EH (cell line): ENCODE measurements at places on chromosomes 13 and 19.

GRCh38 chr19:1250437-1251260 lies 2.3 kb downstream of the MIDN start:
- peak; percentile 76 for DNase-seq

DNA sequence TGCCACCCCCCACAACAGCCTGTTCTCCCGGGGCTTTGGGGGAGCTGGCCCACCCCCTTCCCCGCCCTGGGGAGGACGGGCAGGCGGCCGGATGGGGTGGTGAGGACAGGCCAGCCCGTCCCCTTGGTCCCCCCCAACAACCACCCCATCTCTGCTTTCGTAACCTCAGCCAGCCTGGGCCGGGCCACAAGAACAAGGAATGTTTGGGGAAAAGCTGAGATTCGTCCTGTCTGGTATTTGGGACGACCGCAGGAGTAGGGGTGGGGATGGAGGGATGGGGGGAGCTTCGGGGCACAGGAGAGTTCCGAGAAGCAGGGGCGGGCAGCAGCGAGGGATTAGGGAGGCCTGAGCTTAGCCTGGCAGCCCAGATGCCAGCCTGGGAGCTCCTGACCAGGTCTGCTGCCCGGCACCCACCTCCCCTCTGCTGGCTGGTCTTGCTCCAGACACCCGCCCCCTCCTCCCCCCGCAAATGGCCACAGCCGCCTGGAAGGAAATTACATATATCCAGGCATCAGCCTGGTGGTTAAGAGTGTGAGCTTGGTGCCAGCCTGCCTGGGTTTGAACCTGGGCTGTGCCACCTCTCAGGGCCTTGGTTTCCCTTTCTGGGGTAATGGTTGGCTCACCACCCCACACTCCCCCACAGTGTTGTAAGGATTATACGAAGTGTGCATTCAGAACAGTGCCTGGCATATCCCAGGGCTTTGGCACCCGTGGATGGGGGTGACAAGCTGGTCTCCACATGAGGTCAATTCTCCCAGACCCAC lies at the start of gene PODNL1:
PODNL1 (minus strand) TSS at position 117 of the 764 bp plus-strand sequence. CDS start 236 bp downstream, outside the sequence.
- DNase-seq = peak; percentile 89

DNA sequence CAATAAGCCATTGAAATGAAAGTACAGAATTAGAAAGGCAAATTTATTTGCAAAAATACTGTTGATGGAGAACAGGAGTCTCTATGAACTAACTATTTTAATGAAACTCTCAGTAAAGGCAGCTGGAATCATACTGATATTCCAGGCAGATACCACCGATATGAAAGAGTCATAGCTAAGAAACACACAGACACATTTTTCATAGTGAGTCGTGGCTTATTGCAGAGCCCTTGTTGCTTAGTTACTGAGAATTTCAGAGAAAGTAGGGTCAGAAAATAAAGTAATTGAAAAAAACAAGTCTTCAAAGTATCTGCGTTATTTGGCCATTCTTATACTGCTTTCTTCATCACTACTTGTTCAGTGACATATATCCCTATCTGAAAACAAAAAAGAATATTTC lies 1890.9 kb downstream of the PCDH9 start:
- DNase-seq = peak; percentile 55

DNA sequence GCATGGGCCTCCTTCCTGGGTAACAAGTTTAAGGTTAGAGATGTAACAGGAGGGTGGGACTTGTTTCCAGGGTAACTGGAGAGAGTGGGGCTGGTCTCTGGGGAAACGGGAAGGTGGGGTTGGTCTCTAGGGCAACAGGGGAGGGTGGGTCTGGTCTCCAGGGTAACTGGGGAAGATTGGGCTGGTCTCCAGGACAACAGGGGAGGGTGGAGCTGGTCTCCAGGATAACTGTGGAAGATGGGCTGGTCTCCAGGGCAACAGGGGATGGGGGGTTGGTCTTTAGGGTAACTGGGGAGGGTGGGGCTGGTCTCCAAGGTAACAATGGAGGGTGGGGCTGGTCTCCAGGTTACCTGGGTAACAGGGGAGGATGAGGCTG lies 36.5 kb downstream of the SPTBN4 start:
- DNase-seq = no peak

GRCh38 chr19:44754750-44755080 lies 6.2 kb downstream of the BCL3 start:
- DNase-seq = no peak

GRCh38 chr13:112998521-112999280 lies 29.7 kb downstream of the MCF2L start:
- DNase-seq = no peak

- peak; percentile 38 for DNase-seq
Observed at GRCh38 chr13:41707194-41707821, 250.0 kb downstream of the RGCC start.

GRCh38 chr19:7986321-7987113 lies 18.9 kb downstream of the ELAVL1 start:
- DNase-seq = peak; percentile 84

- no peak for DNase-seq
Observed at GRCh38 chr19:19306191-19306590, 14.1 kb downstream of the SUGP1 start.

DNA sequence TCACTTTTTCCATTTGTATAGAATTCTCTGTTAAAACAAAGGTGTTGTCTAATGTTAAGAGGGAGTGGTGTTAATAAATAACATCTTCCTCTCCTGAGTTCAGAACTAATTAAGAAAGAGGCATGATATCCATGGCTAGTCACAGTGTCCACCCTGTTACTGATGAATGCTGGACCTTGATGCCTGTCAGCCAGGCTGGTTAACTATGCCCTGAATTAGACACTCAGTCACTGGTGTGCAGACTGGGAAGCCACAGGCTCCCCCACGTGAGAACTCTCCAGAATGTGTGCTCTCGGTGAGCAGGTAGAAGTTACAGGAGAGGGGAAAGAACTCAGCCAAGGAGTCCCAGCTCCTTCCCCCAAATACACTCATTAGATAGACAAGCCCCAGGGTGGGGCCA lies 56.1 kb upstream of the RNF113B start:
- DNase-seq = no peak

GRCh38 chr13:104773775-104774174 lies 1707.6 kb upstream of the SLC10A2 start:
- peak; percentile 15 for DNase-seq

- peak; percentile 46 for DNase-seq
Observed at GRCh38 chr13:42812316-42812715, 30.9 kb downstream of the FAM216B start.

- DNase-seq = peak; percentile 53
Observed at GRCh38 chr13:51361106-51361505, 21.6 kb downstream of the SERPINE3 start.

DNA sequence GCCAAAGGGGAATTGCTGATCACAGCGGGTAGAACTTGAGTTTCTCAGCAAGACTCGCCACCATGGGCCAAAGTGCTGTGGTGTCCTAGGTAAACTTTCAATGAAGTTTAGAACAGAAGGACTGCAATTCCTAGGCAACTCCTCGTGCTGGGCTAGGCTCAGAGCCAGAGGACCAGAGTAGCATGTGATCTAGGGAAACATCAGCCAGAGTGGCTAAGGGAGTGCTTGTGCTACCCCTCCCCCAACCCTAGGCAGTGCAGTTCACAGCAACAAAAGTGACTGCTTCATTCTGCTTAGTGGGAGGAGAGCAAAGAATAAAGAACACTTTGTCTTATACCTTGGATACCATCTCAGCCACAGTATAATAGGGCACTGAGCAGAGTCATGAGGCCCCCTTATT lies 1658.6 kb upstream of the MIR17HG start:
- no peak for DNase-seq

DNA sequence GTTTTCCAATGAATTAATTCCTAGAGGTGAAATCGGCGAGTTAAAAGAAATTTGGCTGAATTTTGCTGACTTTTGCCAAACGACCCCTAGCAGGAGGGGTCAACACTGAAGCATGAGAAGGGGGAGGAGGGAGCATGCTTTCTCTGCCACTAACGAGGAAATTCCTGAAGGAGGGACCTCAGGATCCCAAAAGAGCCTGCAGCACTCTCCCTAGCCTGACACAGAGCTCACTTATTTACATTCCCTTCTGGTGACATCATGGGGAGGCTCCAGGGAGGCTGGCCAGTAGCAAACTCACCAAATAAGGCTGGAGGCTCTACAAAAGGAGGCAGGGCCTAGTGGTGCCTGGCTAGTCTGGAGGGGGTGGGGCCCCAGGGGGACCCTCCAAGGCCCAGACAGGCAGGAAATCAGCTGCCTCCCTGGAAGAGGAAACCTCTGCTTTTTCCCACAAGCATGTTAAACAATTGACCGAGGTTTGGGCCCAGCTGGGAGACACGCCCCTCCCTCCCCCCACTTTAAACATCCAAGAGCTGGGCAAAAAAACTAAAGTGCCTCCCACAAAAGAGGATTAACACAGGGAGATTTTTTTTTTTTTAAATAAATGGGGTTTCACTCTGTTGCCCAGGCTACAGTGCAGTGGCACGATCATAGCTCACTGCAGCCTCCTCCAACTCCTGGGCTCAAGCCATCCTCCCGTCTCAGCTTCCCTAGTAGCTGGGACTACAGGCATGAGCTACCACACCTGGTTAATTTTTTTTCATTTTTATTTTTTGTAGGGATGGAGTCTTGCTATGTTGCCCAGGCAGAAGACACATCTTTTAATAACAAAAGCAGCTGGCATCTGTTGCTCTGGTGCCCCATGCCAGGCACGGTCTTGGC lies 2.1 kb downstream of the DAPK3 start:
- DNase-seq = peak; percentile 100

DNA sequence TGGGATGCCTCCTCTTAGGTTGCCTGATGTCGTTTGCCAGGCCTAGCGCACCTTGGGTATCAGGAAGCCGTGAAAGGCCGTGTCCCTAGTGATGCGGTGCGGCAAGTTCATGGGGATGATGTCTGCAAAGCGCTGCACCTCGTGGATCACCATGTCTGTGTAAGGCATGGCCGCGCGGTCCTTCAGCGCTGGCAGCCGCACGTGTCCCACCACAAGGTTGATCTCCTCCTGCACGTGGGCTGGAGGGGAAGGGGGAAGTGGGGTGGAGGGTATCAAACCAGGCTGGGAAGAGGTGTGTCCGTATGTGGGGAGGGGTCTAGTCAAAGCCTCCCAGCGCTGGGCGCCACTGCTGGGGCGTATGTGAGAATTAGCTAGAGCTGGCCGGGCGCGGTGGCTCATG lies 23.2 kb downstream of the EGLN2 start:
- no peak for DNase-seq

- DNase-seq = peak; percentile 43
Observed at GRCh38 chr19:33883859-33884519, 87.3 kb downstream of the KCTD15 start.

DNA sequence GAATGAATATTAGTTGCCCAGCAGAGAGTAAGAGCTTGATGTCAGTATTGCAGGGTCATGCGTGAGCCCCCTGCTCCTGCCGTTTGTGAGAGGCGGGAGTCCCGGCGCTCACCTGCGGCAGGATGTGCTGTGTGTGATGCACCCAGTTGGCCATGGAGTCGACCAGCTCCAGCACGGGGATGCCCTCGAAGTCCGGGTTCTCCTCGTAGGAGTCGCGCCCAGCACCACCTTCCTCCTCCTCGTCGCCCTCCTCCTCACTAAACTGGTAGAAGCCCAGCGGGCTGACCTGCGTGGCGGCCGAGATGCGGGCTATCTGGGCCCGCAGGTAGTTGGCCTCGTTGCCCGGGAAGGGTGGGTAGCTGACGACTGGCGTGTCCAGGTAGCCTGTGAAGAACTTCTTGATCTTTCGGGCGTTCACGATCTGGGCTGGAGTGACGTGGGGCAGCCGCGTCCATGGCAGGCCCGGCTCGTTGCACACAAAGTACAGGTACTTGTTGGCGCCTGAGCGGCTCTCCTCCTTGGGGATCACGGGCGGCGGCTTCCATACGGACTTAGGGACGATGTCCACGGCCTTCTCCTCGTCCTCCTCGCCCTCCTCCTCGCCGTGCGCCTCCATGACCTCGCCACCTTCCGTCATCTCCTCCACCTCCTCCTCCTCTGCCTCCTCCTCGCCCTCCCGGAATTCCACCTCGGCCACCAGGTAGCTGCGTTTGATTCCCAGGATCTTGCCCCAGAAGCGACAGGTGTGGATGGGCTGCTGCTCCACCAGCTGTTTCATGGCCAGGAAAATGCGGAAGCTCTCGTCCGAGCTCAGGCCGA lies 10.8 kb downstream of the RSPH6A start:
- no peak for DNase-seq

GRCh38 chr19:40799558-40800338 lies 757 bp downstream of the EGLN2 start:
- DNase-seq = peak; percentile 50

DNA sequence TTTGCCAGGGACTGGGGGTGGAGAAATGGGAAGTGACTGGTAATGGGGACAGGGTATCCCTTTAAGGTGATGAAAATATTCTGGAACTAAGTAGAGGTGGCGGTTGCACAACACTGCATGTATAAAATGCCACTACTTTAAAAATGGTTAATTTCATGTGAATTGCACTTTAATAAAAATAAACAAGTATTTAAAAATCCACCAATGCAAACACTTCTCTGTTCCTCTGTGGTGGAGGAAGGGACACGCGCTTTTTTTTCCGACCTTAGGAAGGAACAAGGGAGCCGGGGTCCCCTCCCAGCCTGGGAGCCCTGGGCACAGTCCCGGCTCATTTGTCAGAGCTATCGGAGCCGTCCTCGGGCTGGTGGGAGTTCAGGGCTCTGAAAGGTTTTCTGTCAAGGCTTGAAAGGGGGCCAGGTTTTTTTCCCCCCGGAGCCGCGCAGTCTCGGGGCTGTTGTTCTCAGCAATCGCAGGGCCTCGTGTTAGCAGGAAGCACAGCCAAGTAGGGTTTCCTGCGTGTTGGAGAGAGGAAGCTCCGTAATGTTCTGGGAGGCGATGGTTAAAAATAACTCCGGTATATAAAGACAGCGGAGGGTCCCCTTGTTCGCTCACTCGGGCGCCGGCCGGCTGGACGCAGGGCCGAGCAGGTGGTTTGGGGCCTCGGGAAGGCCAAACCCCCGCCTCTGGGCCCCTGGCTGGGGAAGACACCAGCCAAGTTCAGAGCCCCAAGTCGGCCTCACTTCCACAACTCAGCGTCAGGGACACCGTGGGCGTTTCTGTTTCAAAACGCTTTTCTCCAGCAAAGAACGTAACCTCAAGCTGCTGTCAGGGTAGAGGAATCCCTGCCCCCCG lies 41.2 kb upstream of the KLF2 start:
- DNase-seq = peak; percentile 73

DNA sequence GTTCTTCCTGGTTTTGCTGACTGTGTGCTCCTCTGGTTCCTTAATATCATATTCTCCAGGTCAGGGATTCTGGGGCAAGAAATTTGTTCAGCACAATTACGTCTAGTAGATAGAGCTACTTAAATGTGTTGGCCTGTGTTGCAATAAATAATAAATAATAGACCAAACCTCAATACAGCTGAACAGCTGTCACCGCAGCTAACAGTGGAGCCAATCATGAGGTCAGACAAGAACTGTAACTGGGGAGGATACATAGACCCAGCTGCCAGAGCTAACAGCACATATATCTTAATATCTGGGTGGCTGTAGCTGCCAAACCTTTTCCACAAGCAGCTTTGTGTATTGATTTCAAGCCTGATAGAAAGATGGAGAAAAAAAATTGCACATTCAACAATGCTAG lies 1596.3 kb upstream of the PCDH20 start:
- DNase-seq = no peak
